ENCODE measurements at places on chromosomes 6 and 20.

GRCh38 chr6:106379951-106380350 is 19.4 kb downstream of the CRYBG1 start:
- no peak for DNase-seq

DNA sequence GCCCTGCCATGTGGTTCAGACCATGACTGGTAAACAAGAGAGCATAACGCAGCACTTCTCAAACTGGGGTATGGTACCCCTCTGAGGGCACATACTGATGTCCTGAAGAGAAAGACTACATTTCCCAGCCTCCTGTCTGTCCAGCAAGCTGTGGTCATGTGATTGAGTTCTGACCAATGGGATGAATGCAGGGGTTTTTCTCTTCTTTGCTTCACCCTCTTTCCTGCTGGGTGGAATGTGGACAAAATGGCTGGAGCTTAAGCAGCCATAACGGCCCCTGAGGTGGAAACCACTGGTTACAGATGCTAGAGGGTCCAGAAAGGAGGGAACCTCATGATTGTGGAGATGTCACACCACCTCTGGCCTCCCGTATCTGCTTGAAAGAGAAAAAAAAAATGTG is 19.4 kb upstream of the KCNB1 start:
- DNase-seq = no peak

DNA sequence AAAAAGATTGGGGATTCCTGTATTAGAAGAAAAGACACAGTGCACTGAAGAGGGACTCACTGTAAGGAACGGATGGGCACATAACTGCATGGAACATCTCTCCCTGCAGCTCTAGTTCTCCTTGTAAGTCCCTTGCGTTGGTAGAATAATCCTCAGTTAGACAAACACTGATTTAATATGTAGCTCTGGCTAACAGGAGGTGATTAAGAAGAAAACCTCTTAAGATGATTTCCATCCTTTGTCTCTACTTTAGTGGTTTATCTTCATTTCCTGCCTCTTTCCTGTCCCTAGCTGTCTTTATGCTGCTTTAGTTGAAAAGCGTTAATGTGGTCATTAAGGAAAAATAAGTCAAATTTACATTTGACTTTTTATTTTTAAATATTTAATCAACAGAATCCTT is 86.6 kb downstream of the SLC16A10 start:
- DNase-seq = no peak

DNA sequence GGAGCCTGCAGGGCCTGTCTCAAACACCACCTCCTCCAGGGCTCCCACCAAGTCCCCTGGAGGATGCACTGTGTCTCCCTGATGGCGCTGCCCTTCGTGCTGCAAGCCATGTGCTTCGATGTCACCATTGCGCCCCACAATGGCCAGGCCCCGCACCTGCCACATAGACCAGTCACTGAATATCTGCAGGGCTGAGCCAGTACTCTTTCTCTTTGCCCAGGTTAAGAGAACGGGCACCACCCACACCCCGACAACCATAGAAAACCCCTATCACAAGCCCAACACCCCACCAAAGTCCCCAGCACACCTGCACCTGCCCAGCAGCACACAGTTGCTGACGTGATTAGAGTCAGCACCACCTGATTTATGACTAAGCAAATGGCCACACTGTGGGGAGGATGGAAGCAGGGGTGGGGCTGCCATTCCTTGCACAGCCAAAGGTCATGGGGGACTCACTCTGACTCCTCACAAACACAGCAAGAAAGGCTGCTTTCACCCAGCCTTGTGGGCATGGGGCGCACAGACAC is 104.3 kb downstream of the SLC23A2 start:
- no peak for DNase-seq

GRCh38 chr6:129188795-129189194 is 305.9 kb downstream of the LAMA2 start:
- DNase-seq = no peak
